ENCODE measurements at places on chromosomes 4 and X. TPM values are rescaled to one million over a fixed set of nuclear protein-coding genes. Genes with fewer than 3 reads are reported as not detected.

GRCh38 chrX:47232803-47233332 is at the start of gene USP11:
Gene USP11, plus strand, starts transcription at chrX:47233009. Its CDS starts 35 bp downstream, at chrX:47233044.
- H3K36me3 ChIP-seq, result peaks cover 6% of the 10 kb centered on the region
- peak within 1 kb of the TSS; percentile 90 for H3K4me3 ChIP-seq
- H3K4me1 ChIP-seq, result no peaks in the 10 kb centered on the region
- peak; percentile 87 for DNase-seq
- H3K27me3 ChIP-seq, result no peaks in the 10 kb centered on the region
- H3K27ac ChIP-seq, result peak within 1 kb of the TSS; percentile 97

DNA sequence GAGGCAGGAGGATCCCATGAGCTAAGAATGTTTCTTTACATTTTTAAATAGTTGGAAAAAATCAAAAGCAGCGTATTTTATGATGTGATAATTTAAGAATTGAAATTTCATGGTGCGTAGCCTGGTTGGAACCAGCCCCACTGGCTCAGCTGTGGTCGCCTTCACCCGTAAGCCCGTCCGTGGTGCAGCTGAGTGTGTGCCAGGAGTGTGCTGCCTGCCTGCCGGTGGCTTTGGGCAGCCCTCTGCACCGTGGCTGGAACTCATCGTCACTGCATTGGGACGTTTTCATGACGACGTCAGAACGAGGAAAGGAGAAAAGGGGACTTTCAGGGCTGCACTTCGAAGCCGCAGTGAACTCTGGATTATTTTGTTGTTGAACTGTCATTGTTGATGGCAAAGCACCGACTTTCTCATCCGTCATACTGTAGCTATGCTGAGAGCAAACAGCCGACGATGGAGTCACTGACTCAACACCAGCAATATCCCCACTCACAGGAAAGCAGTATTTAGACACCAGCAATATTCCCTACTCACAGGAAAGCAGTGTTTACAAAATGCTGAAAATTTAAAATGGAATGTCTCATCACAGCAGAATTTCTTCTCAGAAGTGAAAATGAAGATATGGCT is 35.1 kb downstream of the PCGF3 start:
- H3K36me3 ChIP-seq, result peaks cover 67% of the 10 kb centered on the region
- no peak overlapping the region for H3K27ac ChIP-seq
- DNase-seq, result no peak
- no peak overlapping the region for H3K4me3 ChIP-seq
- no peaks in the 10 kb centered on the region for H3K4me1 ChIP-seq

The CLNK gene
- not detected for total RNA-seq

DNA sequence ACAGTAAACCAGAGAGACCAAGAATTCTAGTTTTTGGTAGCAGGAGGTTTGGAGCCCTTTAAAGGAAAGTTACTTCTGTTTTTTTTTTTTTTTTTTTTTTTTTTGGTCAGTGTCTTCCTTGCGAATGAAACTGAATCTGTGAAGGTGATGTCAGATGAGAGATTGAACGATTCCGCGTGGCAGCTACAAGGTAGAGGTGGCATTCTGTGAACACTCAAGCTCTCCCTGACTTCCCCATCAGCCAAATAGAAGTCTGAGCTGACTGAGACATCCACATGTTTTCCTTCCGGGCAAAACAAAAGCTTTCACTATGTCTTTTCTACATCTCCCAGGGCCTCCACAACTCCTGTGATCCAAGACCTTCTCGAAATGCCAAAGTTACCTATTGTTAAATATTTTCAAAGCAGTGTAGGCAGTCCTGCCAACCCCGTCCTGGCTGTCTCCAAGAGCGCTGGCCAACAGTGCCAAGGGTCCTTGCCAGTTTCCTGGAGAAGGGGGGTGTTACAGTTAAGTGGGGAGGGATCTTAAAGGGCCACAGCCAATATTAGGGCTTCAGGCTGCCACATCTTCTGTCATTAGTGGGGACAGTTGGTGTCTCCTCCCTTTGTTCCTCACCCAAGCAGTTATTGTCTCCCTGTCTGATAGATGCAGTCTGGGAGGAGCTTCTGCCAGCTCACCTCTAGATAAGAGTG is 102.9 kb upstream of the SLC34A2 start:
- H3K4me1 ChIP-seq, result peaks cover 4% of the 10 kb centered on the region
- H3K27me3 ChIP-seq, result no peaks in the 10 kb centered on the region
- H3K4me3 ChIP-seq, result no peak overlapping the region
- H3K36me3 ChIP-seq, result no peaks in the 10 kb centered on the region
- no peak overlapping the region for H3K27ac ChIP-seq

GRCh38 chrX:8405631-8406030 is 59.0 kb upstream of the VCX3B start:
- no peaks in the 10 kb centered on the region for H3K27me3 ChIP-seq
- no peak overlapping the region for H3K4me3 ChIP-seq
- no peak overlapping the region for H3K27ac ChIP-seq
- no peaks in the 10 kb centered on the region for H3K36me3 ChIP-seq

The MAP7D2 gene
- total RNA-seq, result 1.5 TPM

GRCh38 chrX:63713526-63713925 is 71.5 kb downstream of the ARHGEF9 start:
- H3K27me3 ChIP-seq, result no peaks in the 10 kb centered on the region
- no peak overlapping the region for H3K27ac ChIP-seq
- peak; percentile 48 for DNase-seq
- peaks cover 5% of the 10 kb centered on the region for H3K36me3 ChIP-seq
- no peak overlapping the region for H3K4me3 ChIP-seq
- no peaks in the 10 kb centered on the region for H3K4me1 ChIP-seq

DNA sequence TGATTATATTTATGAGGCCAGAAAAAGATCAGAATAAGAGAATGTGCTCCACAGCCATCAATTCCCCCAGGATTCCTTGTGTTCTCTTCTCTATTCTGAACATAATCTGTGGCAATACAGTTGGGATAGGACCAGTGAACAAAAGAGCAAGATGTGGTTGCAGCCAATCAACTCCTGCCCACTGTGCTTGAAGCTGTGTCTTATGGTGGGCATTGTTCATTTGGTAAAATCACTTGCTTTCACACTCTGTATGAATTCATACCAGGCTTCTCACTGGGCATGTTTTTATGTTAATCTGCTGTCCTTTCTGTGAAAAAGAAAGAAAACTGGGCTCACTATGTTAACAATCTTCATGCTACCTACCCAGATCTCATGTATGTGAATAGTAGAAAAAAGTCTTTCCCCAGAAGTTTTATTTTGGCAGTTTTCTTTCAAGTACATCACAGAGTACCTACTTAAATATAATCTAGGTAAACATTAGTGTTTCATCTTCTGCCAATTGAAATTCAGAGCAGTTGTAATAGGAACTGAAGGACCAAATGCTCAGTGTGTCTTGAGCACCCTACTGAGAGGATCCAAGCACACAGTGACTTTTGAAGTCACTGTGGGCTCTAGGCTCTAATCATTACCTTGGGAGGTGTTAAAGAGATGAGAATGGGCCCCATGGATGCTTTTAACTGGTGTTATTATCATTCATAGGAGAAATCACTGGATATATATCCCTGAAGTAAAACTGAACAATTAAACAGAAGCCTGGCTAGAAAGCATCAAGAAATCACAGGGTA is 429.2 kb upstream of the TRAM1L1 start:
- no peaks in the 10 kb centered on the region for H3K27me3 ChIP-seq
- H3K27ac ChIP-seq, result no peak overlapping the region
- no peak overlapping the region for H3K4me3 ChIP-seq
- no peaks in the 10 kb centered on the region for H3K4me1 ChIP-seq
- DNase-seq, result peak; percentile 48
- no peaks in the 10 kb centered on the region for H3K36me3 ChIP-seq
